A549 treated with CORT108297 at 1 μM for 4 hours (cell line): ENCODE measurements at places on chromosomes 7 and 10. TPM values are rescaled to one million over a fixed set of nuclear protein-coding genes. Genes with fewer than 3 reads are reported as not detected.

Gene CRTAC1
- 1.2 to 1.9 TPM (median 1.4 TPM) in 5 replicates for total RNA-seq

Gene AKR1D1
- not detected in 5 replicates for total RNA-seq

Gene RARRES2
- total RNA-seq = not detected in 5 replicates

Gene LRRC18
- not detected in 5 replicates for total RNA-seq

Gene LLCFC1
- total RNA-seq = not detected in 5 replicates

Gene UNCX
- 0.03 to 0.22 TPM (median 0.06 TPM) in 4 of 5 replicates, not detected in the other for total RNA-seq

Gene DLG5
- total RNA-seq = 28.1 to 35.4 TPM (median 31.7 TPM) in 5 replicates

Gene NFE2L3
- total RNA-seq = 8.2 to 10.4 TPM (median 8.6 TPM) in 5 replicates

Gene UTF1
- 0.07 to 0.10 TPM in 2 of 5 replicates, not detected in the others for total RNA-seq

Gene CELF2
- 0.02 to 0.06 TPM (median 0.02 TPM) in 5 replicates for total RNA-seq

Gene FBXL13
- 0.26 to 0.88 TPM (median 0.61 TPM) in 5 replicates for total RNA-seq

Gene SFXN2
- total RNA-seq = 2.5 to 3.9 TPM (median 3.5 TPM) in 5 replicates

Gene BLNK
- not detected in 5 replicates for total RNA-seq

Gene SFXN3
- total RNA-seq = 42.5 to 54.1 TPM (median 47.8 TPM) in 5 replicates

Gene C10orf67
- 0.05 to 0.17 TPM (median 0.06 TPM) in 5 replicates for total RNA-seq

Gene TIMM23
- total RNA-seq = 147 to 159 TPM (median 154 TPM) in 5 replicates
